AG09309 (cell line): ENCODE measurements at places on chromosomes 5 and 9.

DNA sequence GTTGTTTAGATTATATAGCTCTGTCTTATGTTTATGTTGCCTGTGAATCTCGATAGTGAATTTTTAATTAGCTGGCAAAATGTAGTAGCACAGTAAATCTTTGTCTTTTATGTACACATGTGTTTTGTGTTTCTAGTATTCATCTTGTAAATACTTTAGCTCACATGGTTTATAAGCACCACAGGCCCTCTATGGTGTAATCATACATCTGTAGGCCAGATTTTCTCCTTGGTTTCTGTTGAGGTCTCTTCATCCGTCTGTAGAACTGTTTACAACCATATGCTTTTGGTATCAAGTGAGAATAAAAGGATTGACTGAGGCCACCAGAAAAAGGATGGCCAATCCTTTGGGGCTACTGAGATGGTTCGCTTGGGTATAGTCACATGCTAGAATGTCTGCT is 45.0 kb downstream of the PRR16 start:
- DNase-seq: peak; percentile 71

DNA sequence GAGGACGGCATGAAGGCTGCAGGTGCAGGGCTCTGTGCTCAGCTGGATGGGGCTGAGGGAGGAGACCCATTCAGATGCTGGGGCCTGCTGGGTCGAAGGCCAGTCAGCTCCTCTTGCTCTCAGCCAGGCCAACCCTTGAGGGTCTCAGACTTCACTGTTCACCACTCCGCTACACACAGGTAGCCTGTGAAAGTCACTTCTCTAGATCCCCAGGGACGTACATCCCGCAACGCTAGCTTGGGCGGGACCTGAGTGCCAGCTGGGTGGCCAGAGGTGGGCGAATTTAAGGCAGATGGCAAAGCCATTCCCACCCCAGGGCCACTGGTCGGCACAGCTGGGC is 42.2 kb upstream of the FCN1 start:
- no peak for DNase-seq

GRCh38 chr5:168282120-168282519 is 9.3 kb upstream of the WWC1 start:
- no peak for DNase-seq

GRCh38 chr5:78549043-78549442 is 99.5 kb downstream of the LHFPL2 start:
- no peak for DNase-seq

DNA sequence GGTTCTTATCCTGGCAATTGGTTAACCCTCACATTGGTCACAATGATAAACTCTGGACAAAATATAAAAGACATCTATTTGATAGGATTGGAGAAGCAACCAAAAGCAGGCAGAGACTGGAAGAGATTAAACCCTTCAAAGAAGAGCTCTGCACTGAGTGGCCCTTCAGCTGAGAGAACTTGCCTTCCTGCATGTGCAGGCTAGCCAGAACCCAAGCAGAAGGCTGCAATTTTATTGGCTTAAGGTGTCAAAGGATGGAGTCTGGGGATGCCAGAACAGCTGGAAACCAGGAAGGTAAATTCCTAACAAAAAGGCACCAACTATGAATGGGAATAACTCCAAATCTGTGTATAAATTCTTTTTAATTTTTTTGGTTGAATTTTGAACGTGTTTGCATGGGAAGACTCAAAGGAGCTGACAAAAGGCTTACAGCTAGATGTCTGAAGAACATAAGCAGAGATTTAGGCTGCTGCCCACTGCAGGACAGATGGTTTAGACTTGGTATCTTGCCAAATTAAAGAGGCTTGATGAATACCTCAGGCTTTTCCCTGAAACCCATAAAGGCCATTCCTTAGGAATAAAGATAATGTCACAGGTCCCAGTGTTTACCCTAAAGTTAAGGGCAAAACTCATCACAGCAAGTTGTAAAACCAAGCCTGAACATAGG is 66.3 kb downstream of the NR2F1 start:
- no peak for DNase-seq

DNA sequence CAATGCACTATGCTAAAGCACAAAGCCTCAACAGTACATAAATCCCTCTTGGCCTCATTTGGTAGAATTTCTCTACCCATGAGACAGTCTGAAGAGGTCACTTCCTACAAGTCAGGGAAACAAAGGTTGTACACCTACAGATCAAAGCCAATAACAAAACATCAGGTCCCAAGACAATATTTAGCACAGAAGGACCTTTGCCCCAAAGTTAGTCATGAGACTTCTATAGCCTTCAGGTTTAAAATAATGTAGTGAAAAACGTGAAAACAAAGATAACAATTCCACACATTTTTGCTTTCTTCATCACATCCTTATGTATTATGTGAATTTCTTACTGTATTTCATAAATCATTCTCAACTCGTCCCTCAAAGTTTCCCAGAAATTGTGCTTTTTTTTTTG is 15.8 kb downstream of the AFF4 start:
- no peak for DNase-seq

GRCh38 chr5:134063188-134063820 is 51.2 kb upstream of the TCF7 start:
- no peak for DNase-seq

- DNase-seq: no peak
These were observed 74.9 kb downstream of the FANCC start for GRCh38 chr9:95242613-95243012.

DNA sequence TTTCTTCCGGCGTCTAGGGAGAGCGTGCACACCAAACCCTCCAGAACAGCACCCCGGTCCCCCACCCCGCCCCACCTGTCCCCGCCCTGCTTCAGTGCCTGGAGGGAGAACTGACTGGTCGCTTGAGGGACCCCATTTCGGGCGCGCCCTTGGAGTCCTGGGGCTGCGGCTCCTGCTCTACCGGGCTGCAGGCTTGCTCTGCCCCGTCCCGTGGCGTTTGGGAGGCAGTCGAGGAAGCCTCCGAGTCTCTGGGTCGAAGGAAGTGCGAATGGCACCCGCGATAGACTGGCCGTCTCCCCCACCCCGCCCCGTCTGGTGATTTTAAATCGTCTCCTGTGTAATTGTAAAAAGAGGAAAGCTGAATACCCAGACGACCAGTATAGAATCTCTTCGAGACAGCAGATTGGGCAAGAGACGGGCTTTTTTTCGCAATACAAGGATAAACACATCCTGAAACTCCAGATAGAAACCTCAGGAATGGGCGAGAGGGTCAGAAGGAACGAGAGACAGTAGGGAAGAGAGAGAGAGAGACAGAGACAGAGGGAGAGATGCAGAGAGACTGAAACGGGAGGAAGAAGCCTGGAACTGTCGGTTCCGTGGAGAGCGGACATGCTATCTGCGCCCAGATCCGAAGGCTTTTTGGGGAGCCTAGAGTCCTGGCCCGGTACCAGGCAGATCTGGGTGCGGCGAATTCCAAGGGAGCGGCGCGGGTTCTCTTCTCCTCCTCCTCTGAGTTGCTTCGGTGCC is 9.9 kb downstream of the PRDM6 start:
- no peak for DNase-seq

- DNase-seq: peak; percentile 87
These were observed 184.3 kb downstream of the TSSK1B start for GRCh38 chr5:113250341-113250953.

DNA sequence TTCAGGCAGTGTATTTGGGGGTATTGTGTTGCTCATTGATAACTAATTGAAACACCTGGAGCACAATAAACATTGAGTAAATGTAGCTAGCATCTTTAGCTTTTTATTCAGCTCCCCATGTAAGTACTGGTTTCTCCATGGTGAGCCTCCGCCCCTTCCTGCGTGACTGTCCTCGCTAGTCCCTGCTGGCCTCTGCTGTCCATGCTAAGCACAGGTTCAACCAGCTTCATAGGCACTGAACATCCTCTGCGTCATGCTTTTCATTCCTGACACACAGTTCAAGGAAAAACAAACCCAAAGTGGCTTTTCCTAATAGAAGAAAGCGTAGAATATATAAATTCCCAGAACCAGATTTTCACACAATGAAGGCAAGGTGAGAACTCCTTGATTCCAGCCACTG is 27.3 kb upstream of the DAP start:
- no peak for DNase-seq

GRCh38 chr5:175798626-175799025 is 72.8 kb upstream of the CPLX2 start:
- DNase-seq: no peak

GRCh38 chr5:99060306-99061261 is 131.8 kb upstream of the CHD1 start:
- DNase-seq: peak; percentile 23

DNA sequence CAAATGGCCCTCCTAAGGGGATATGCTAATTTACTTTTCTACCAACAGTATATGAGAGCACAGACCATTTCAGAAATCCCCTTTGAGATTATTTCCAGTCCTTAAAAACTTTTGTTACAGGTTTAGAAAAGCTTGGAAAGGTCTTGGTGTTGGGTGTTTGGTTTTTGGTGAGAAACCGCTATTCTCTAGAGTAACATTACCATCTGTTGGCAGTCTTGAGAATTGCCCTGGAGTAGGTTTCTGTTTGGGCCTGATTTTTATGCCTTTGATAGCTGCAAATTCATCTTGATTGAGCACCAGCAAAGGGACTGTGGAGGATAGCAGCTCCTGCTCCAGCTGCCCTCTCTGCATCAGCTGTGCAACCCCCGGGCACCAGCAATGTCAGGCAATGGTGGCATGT is 8.0 kb downstream of the NUDT2 start:
- DNase-seq: no peak

GRCh38 chr5:40619421-40619820 is 60.3 kb upstream of the PTGER4 start:
- DNase-seq: no peak

- no peak for DNase-seq
These were observed 2.8 kb downstream of the LCN15 start for GRCh38 chr9:136761545-136761981.

GRCh38 chr5:104049752-104050151 is 487.2 kb upstream of the NUDT12 start:
- no peak for DNase-seq

- no peak for DNase-seq
These were observed 1306.5 kb upstream of the CDH9 start for GRCh38 chr5:28344836-28345433.

DNA sequence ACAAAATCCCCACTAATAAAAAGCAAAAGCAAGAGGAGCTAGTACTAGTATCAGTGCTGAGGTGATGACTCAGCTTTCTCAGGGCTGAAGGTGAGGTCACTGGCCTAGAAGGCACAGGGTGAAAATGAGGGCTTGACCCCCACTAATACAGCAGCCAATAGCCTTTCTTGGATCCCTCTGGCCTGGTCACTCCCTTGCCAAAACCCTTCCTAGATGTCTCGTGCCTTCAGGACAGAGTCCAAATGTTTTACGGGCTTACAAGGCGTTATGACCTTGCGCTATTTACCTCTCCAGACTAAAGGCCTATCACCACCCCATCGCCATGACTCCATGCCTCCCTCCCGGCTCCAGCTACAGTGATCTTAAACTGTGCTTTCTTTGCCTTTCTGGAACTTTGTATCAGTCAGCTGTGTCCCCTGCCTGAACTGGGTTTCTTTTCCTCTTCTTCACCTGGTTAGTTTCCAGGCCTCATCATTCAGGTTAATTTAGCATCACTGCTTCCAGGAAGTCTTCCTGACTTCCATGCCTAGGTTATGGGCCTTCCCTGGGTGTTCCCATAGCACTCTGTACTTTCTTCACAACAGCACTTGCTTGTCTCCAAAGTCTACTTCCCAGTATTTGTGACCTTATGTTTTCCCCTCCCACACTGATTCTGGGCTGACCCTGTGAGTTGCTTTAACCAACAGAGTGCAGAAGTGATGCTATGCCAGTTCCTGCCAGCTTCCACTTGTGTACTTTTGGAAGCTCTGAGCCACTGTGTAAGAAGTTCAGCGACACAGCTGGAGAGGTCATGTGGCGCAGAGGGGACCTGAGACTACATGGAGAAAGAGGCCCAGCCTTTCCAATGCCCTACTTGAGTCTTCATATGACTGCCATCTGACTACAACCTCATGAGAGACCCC is 4.2 kb upstream of the DELE1 start:
- no peak for DNase-seq

DNA sequence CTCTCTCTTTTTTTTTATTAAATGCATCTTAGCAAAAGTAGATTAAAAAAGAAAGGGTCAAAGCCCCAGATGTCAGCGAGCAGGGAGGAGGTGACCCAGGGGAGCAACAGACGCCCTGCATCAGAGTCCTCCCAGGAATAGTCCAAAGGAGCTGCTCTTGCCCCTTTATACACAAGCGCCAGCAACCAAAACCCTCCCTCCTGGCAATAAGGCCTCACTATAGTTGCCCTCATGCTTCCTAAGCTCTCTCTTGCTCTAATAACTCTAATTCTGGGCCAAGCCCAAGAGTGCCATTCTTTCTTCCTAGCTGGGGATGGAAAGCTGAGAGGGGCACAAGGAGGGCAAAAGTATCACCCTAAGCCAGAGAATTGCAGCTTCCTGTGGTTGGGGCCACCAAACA is 26.3 kb downstream of the PCDHGC5 start:
- DNase-seq: no peak

- DNase-seq: peak; percentile 73
These were observed 513.7 kb downstream of the CDK5RAP2 start for GRCh38 chr9:120066315-120066714.

DNA sequence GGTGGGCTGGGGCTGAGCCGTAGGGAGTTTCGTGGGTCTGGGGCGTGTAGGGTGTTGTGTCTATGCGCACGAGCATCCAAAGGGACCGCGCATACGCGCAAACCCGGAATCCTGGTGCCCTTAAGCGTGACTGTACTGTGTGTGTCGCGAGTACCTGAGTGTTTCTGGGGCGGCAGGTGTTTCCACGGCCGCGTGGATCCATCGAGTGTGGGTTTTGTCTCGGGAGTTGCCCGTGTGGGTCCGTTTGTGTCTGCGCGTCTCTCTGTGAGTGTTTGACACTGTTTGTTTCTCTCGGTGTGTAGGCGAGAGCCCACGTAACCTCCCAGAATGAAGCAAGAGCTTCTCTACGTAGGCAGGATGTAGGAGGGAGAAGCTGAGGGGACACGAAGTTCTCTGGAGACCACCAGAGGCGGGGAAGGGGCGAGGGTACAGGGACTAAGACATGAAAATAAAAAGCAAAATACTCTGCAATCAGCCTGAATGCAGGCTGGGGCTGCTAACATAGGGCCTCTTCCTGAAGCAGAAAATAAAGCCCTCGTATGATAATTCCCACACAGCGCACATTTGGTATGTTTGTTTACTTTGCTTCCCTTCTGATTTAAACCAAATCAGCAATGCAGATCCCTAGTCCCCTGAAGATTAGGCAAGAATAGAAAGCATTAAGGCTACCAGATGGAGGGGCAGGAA is 588 bp upstream of the BRINP1 start:
- DNase-seq: no peak

GRCh38 chr5:58090704-58091103 is 369.2 kb downstream of the PLK2 start:
- DNase-seq: no peak

- no peak for DNase-seq
These were observed 163.4 kb downstream of the GHR start for GRCh38 chr5:42586625-42587024.

DNA sequence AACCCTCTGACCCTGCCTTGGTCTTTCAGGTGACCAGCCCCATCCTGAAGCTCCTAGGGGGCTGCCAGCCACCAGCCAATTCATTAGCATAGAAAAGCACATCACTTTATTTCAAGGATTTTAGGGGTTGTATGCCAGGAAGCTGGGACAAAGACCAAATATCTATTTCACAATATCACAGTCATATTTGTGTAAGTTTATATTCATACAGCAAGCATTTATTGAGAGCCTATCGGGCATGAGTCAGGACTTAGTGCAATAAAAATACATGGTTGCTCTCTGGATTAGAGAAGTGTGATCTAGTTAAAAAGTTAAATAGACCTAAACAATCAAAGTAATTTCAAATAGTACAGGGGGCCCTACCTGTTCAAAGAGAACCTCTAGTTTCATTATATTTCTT is 113.8 kb downstream of the ERCC6L2 start:
- DNase-seq: peak; percentile 39
